Aorta (tissue), 5 donors: ENCODE measurements at places on chromosomes 6 and 20. TPM values are rescaled to one million over a fixed set of nuclear protein-coding genes. Genes with fewer than 3 reads are reported as not detected.

DNA sequence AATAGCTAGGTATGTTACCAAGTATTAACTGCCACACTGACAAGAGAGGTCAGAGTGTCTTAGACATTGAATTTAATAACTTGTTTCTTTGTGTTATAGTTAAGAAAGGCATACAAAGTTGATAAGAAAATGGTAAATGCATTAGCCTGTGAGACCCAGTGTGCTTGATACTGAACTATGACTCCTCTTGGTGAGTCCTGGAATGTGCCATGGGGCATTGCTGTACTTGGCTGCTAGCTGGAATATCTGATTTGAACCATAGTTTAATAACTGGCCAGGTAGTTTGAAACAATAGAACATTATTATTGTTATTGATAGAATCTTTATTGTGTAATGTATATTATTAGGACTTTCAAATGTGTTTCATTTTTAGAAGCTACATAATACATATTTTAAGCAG lies 70.0 kb downstream of the ZFAND3 start:
- no peak for DNase-seq

- no peak for DNase-seq
Observed at GRCh38 chr6:143457563-143458359, 7.2 kb downstream of the PEX3 start.

GRCh38 chr6:41672816-41673703 lies 34.8 kb downstream of the MDFI start:
- peak; percentile 6 for DNase-seq

DNA sequence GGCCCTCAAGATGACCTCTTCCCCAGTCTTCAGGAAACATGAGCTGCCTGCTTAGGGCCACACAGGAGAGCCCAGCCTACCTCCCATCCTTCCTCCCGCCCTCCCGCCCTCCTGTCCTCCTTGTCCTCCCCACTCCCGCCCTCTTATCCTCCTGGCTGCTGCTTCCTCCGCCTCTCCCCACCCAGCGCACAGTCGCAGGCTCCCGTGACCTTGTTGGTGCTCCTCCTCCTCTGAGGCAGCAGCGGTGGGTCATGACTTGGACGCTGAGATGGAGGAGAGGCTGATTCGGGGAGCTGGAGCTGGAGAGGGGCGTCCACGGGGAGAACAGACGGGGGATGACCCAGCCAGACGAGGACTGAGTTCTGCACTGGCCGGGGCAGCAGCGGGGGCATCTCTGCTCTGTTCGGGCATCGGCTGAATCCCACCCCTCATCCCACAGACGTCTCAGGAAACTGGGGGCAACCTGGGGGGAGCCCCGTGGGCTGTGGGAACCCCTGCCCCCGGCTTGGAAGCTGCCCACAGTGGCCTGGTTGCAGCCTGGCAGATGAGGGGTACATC lies 32.4 kb downstream of the CHRNA4 start:
- DNase-seq, result no peak

DNA sequence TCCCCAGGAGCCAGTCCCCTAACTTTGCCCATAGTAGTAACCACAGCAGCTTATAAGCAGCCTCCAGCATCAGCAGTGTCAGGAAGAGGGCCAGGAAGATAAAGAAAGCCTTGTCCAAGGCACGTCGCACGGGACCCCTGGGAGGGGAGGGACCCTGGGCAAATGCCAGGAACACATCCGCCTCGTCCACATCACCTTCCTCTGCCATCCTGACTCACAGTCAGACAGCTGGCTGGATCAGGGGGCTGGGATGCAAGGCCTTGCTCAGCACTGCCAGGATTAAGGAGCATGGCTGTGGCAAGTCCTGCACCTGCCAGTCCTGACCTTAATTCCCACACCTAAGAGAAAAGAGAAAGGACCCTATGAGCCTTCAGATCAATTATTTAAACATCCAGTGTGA lies 11.5 kb upstream of the ZBTB22 start:
- no peak for DNase-seq

DNA sequence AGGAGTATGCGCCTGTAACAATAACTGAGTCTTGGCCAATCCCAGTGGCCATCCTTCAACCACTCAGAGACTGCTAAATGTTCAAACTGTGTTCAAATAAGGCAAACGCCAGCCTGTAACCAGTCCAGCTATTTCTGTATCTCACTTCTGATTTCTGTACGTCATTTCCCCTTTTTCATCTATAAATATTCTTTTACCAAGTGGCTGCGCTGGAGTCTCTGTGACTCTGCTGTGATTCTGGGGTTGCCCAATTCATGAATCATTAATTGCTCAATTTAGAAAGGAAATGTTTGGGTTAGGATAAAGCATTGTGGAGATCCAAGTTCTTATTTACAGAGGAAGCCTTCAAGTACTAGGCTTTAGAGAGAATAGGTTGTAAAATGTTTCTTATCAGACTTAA lies 89.8 kb upstream of the UST start:
- DNase-seq, result peak; percentile 65

DNA sequence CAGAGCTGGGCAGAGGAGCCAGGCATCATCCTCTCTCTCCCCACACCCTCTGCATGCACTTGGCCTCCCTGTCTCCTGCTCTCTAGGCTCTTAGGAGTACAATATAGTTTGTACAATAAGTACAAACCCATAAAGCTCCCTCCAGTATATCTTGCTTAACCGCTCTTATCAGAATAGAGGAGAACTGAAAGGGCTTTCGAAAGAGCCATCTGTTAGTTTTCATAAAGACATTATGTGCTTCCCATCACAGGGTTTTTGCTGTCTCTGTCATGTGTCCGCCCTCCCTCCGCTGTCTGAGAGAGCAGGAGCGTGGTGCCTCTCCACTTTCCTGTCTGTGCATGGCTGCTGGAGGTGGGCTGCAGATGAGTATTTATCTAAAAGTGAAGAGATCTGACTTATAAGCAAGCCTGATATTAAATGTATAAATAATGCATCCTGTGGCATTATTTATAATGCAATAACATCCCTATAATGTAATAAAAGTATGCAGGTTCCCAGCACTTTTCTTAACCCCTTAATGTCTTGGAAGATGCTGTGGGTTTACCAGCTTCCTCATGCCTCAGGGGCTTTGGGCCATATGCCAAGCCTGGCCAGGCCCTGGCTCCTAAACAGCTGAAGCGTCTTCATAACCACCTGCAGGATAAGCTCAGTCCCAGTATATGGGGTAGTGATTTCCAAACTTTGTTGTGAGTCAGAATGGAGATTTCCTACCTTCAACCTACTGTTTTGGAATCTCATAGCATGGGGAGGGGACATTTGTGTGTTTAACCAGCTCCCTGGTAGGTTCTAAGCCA lies 297.1 kb downstream of the DHX35 start:
- no peak for DNase-seq

GRCh38 chr6:46320505-46320904 lies 149.7 kb upstream of the ENPP5 start:
- DNase-seq, result no peak

DNA sequence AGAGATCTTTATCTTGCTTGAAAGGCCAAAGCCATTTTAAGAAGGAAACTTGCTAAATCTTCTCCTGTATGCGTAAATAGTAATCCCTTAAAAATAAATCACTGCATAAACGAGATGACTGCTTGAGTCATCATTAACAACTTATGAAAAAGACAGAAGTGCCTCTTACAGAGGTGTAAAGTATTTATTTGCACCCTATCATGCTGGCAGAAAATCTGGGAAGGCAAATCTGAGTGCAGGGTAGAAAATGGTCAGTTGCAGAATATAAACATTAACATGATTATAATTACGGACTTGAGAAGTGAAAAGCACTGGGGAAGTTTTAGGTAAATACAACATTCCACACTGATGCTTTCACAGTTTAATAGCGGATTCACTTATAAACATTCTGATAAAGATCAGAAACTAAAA lies 67.5 kb upstream of the FBXO30 start:
- DNase-seq, result no peak

GRCh38 chr20:41670631-41671030 lies 52.5 kb upstream of the CHD6 start:
- no peak for DNase-seq

- DNase-seq, result no peak
Observed at GRCh38 chr6:67680297-67680932, 954.7 kb upstream of the ADGRB3 start.

GRCh38 chr6:7106215-7106751 lies 1.5 kb upstream of the RREB1 start:
- DNase-seq, result no peak

GRCh38 chr6:14354919-14355572 lies 237.5 kb downstream of the CD83 start:
- DNase-seq, result peak; percentile 87

GRCh38 chr6:4816904-4817303 lies 40.7 kb downstream of the CDYL start:
- no peak for DNase-seq

GRCh38 chr6:108164815-108165706 lies 761 bp upstream of the NR2E1 start:
- DNase-seq, result no peak

DNA sequence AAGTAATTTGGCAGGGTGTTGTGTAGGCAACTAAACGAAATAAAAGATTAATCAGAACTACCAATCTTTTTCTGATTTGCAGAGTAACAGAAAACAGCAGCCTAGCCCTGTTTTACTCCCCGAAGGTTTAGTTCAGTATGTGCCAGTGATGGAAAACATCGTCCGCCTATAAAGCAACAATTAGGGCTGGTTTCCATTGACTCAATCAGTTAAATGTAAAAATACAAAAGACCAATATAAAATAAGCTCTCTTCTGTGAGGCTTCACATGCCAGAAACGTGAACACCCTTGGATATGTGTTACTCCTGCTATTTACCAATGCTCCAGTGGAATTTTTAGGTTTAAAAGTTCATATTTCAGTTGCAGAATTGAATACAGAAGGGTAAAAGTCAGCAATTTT lies 210.5 kb upstream of the RSPO3 start:
- no peak for DNase-seq

DNA sequence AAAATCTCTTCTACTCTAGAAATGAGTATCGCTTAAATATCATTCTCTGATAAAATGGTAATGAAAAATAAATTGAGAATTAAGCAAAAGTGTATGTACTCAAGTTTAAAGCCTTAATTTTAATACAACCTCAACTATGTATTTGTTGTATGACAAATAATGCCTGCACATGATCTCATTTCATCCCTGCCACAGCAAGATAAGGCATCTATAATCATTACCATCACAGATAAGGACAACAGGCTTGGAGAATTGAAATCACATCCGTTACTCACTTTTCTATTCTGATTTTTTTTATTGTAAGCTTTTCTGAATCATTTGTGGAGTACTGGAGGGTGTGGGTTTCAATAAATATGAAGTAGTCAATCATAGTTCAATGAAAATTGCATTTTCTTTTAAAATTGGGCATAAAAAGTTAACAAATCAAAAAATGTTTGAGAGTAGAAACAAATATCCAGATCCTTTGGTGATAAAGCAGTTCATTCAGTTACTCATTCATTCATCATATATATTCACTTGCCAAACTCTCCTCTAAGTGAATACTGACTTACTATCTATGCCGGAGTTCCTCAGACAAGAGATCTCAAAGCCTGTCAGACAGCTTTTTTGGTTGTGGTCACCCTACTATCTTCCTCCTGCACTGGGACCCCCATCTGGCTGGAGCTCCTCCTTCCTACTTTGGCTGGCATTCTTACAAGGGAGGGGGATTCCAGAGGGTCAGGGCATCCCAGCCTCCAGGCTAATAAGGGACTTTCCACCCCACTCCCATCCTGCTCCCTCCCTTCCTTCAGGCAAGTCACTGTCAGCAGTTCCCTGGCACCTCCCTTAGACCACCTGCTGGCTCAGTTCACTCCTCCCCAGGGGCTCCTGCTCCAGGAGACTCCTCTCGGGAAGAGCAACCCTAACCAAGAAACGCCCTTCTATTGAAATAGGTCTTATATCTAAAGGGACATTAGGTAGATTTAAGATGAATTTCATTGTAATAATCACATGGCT lies 118.6 kb downstream of the OGFRL1 start:
- no peak for DNase-seq

GRCh38 chr20:699811-700338 lies 24.3 kb upstream of the SCRT2 start:
- DNase-seq, result no peak

DNA sequence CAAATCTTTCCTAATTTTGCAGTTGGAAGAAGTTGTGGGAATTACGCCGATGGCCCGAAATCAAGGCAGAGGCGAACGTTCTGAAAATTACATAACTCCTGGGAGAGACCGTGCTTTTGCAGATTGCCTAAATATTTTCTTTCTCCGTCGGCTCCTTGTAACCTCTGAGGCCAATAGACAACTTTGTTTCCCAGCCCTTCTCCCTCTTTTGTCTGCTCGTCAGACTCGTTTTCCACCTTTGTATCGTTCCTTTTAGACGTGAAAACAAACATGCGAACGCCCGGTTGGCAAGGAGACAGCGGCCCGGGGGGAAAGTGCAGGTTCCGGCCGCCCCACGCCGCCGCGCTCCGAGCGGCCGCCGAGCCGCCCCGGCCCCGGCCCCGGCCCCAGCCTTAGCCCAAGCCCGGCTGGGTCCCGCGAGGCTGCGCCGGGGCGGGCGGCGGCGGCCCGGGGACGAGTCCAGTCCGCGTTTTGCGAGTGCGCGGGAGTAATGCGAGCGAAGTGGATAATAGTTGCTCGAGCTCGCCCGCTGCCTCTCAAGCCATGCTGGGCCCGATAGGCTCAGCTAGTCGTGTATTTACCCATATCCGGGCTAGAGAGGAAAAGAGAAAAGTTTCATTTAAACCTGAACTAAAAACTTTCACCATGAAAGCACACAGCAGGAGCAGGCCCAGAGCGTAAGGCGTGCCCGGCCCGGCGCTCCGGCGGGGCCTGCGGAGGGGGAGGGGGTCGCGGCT lies at the start of gene ARID1B:
Gene ARID1B, plus strand, starts transcription at position 539 of the 737 bp plus-strand sequence. CDS start 303 bp downstream, outside the sequence.
- peak; percentile 88 for DNase-seq

- no peak for DNase-seq
Observed at GRCh38 chr6:28207510-28208110, 17.5 kb upstream of the ZSCAN9 start.

- DNase-seq, result no peak
Observed at GRCh38 chr6:105591053-105591452, 188.2 kb upstream of the PREP start.

GRCh38 chr6:70310063-70310694 lies 7.3 kb upstream of the COL9A1 start:
- no peak for DNase-seq

DNA sequence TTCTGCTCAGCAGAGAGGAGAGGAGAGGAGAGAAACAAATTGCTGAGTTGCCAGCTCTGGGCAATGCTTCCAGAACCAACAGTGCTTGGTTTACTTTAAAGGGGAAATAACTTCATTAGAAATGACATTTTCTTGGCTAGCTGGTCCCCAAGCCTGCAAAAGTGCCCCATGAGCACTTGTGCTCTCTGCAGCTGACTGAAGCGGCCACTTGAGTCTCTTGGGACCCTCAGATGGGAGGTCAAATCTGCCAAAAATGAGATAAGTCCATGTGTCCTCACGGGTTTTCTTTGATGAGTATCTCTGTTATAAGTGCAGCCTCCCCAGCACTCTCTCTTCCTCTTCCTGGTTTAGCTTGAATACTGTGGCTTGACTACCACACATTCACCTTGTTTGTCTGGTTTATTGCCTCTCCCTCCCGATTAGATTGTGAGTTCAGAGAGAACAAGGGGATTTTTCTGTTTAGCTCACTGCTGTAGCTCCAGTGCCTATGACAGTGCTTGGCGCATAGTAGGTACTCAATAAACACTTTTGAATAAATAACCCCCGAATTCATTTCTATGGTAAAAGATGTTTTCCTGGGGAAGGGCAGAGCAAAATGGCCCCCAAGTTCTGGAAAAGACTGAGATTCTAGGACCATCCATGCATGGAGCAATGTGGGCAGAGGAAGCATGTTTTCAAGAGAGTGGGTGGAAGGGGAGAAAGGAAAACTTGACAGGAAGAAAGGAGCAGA lies 7.0 kb upstream of the RIN2 start:
- no peak for DNase-seq

MCHR2 gene
- not detected for total RNA-seq

TINAG gene
- total RNA-seq, result not detected

PNLDC1 gene
- total RNA-seq, result 0.26 TPM

WFDC12 gene
- total RNA-seq, result not detected
